ENCODE measurements at places on chromosomes 1 and 21.

DNA sequence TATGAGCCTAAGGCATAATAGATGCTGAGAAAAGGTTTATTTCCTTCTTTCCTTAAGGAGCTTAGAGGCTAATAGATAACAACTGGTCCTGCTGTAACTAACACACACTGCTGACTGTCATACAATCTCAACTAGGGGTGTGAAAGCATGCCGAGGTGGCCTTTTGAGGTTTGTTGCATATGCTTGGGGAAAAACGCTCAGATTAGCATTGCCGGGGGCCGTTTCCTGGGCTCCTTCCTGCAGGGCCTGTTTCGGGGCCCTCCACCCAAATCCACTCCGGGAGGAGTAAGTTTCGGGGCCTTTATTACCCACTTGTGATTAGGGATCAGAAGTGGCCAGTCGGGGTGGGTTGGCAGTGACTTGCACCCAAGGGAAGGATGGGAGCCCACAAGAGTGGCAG, 27.2 kb upstream of the RCSD1 start:
- no peak for DNase-seq

DNA sequence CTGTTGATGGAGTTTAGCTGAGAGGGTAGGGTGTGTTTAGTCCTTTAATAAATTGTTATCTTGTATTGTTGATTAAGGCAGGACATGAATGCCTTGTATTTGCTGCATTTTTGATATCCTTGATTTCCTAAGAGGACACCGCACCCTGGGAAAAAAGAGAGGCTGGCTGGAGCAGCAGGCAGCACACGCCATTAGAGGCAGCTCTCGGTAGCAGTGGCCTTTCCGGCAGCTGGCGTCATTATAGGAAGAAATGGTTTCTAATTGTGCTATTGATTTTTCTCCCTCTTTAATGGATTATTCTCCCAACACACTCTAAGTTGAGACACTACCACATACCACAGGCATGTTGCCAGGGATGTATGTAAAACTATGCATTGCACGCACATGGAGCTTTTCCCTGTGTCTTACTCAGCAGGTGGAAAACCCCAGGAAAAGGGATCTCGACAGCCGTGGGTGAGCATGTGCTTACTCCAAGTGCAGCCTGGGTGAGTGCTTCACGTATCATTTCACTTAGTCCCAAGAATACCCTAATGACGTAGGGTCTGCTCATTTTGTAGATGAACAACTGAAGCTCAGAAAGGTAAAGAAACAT, 440.4 kb upstream of the RUNX1 start:
- DNase-seq, result no peak

GRCh38 chr1:99228153-99228552, 36.1 kb upstream of the PLPPR4 start:
- DNase-seq, result no peak

- peak; percentile 43 for DNase-seq
Observed at GRCh38 chr1:14190508-14190907, 408.0 kb upstream of the KAZN start.

- peak; percentile 47 for DNase-seq
Observed at GRCh38 chr1:36609241-36610027, 126.7 kb upstream of the CSF3R start.

DNA sequence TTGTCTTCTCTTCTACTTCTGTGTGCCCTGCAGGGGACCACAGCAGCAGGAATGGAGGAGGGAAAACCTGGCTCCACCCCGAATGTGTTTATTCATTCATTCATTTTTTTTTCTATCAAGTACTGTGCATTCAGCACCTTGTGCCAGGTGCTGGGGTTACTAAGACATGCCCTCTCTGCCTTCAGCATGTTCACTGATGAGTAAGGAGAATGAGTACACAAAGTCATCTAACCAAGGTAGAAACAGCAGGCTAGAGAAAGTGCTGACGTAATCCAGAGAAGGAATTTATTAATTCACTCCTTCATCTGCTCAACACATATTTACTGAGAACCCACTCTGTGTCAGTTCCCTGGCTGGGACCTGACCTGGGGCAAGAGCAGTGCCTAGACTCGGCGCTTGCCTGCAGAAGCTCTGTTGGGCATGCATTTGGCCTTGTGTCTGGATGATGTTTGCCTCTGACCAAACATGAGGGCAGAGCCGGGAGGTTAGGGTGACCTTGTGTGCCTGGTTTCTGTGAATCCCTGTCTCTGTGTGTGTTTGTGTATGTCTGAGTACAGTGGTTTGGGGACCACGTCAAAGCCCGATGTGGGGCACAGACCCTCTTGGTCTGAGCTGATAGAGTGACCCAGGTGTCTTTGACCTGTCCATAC, 3.3 kb upstream of the MYOG start:
- DNase-seq, result no peak

DNA sequence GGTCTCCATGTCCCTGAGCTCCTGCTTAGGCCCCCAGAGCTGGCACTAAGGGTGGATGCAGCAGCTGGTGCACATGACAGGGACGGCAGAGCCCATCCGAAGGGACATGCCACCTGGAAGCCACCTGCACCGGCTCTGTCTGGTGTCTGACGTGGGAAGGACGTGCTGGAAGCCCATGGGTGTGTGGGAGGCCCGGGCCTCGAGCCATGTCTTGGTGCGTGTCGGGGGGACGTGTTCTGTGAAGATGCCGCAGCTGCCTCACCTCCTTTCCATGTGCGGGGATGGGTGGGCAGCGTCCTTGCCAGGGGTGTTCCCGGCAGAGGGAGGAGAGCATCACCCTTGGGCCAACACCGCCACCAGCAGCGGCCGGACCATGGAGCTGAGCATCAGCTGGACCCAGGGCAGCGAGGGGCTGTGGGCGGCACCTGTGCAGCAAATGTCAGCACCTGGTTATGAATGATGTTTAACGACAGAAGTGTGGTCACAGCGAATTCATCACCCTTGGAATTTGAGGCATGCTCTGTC, 15.5 kb upstream of the POFUT2 start:
- no peak for DNase-seq

- DNase-seq, result no peak
Observed at GRCh38 chr1:22225858-22226589, 83.1 kb upstream of the WNT4 start.

DNA sequence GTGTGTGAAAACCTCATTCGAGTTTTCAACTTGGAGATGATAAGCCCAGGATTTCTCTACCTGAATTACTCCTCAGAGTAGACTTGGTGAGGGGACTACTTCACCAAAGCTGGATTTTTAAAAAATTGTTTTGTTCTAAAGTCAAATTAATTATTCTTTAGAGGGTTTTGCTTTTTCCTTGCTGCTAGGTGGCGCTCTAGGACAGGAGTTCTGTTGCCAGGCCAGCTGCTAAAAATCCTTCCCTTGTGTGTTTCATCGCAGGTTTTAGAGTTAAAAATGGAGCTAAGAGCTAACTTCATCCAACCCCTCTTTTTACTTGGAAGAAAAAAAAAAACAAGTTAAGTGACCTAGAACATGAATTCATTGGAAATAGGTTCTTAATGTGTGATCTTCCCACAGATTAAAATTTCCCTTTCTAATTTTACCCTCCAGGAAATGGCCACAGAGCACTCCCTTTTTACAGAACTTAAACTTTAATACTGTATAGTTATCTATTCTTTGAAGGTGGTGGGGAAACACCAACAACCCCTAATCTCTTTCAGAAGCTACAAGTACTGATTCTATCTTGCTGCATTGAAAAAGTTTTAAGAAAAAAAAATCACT, 36.7 kb upstream of the FAM163A start:
- peak; percentile 61 for DNase-seq

GRCh38 chr1:15354580-15354965, 55.1 kb upstream of the EFHD2 start:
- DNase-seq, result peak; percentile 33

DNA sequence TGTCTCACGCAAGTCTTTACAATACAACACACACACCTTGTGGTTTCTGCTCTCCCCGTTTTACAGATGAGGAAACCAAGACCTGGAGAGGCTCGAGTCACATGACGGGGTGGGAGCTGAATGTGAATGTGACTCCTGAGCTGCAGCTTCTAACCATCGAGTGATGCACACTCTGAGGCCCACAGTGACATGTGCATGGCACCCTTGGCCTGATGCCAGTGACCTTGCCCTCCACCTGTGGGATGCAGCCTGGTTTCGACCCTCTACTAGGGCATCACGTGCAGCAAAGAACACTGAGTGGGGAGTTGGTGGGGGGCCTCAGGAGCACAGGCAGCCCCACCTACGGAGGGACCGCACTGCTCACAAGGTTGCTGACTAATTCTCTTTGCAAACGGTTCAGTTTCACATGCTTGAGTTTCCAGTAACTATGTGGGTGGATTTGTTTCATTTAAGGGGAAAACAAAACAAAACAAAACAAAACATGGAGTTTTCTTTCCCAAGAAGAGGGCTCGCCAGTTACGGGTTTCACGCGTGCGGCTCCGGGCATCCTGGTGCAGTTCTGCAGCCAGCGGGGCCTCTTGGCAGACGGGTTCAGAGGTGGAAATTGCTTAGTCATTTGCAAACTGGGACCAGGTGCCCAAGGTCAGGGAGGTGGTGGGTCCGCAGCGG, 22.9 kb downstream of the SPSB1 start:
- DNase-seq, result peak; percentile 55

DNA sequence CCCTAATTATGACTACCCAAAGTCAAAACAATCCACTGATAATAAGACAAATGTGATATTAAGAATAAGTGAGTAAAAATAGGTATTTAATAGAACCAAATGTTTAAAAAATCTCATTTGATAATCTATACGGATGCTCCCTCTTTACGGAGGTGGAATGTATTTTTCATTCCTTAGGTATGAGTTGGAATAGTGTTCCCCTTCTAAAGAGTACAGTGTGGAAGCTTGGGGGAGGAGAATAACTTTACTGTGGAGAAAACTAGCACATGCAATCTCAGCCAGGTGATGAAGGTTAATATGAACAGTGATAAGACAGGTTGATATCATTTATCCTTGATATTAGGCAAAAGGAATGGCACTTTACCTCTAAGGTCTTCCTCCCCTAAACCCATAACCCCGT, 74.6 kb downstream of the GPR88 start:
- no peak for DNase-seq

DNA sequence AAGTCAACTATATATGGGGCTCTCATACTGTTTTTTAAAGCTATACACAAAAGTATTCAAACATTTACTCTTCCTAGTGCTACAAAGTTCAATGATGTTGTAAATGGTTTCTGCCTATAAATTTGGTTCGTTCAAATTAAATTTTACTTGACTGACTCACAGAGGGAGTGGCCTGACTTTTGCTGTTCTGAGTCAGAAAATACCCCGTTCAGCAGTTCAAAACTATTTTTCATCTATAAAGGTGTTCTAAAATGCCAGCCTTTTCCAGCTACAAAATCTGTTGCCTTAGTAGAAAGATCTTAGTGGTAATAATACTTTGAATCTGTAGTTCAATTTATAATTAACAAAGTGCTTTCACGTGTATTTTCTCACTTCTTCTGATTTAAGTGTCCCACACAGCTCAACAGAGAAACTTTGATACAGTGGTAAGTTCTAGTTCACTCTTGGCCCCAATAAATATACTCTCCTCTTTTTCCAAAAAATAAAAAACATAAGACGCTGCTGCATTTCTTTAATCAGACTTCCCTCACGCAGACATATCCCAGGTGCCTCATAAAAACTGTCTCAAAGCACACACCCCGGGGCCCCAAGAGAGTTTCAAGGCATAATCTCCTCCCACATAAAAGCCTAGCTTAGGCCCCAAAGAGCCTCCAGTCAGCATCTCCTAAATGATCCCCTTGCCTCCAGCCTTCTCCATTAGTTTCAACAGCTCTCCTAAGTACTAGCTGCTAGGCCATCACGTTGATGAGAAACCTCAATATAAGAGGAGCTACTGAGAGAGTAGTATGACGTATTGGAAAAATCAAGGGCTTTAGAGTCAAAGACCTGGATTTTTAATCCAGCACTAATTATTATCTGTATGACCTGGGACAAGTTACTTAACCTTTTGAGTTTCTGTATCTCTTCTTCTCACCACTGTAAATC, 3.2 kb downstream of the PTP4A2 start:
- peak; percentile 53 for DNase-seq

GRCh38 chr1:245108909-245109308, 45.9 kb upstream of the KIF26B start:
- no peak for DNase-seq

DNA sequence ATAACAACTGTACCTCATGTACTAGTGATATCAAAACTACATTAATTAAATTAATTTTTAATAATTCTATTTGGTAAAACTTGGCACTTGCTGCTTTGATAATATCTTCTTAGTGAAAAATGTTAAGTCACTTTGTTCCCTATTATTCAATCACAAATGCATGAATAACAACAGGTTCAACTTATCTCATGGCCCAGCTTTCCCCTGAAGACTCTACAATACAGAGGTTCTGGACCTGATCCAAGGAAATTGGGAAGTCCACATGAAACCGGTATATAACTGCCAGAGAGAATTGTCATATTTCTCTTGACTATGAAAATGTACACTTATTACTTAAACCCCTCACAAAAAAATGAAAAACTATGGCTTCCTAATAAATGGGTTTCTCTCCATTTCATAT, 33.9 kb upstream of the PTPRC start:
- DNase-seq, result no peak

- DNase-seq, result no peak
Observed at GRCh38 chr1:198328458-198329032, 171.7 kb downstream of the NEK7 start.

DNA sequence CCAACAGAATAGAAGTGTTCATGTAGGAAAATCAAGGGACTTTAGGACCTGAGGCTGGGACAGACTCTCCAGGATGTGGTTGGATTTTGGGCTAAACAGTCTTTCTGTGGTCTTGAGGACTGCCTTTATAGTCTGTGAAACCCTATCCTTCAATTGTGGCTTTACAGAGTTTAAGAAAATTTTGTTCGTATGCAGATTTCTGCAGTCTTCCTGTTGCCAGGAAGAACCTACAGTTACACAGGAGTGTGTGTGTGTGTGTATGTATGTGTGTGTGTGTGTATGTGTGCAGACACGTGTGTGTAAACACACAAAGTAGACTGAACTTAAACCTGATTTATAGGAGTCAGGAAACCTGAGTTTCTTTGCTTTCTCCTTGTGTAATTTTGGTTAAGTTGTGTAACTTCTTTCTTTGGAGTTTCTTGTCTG, 22.8 kb downstream of the NEK7 start:
- no peak for DNase-seq

- DNase-seq, result peak; percentile 5
Observed at GRCh38 chr1:90402893-90403849, 313.9 kb downstream of the BARHL2 start.

DNA sequence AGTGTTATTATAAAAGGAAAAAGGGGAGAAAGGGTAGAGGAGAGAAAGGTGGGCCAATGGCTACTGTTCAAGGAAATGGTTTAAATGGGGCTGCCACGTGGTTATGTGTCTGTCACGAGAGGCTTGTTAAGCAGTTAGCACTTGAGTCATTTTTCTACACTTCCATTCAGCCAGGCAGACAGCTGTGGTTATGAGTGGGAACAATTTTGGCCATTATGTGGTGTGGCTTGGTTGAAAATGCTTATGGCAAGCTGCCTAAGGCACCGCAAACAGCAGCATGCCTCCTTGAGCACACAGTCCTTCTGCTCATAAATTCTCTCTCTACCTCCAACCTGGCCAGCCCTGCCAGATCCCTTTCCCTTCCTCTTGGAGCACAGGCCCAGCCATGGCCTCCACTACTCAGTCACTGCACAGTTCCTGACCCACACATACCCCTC, 3.2 kb upstream of the SRM start:
- peak; percentile 87 for DNase-seq

- DNase-seq, result peak; percentile 9
Observed at GRCh38 chr1:31297277-31298247, 730 bp downstream of the ZCCHC17 start.

All from AG08395 (cell line).